ENCODE measurements at places on chromosomes 11 and 22. TPM values are rescaled to one million over a fixed set of nuclear protein-coding genes. Genes with fewer than 3 reads are reported as not detected.

Gene PRR33
- not detected for total RNA-seq

Gene GAL3ST3
- 0.13 TPM for total RNA-seq

Gene TBC1D10A
- total RNA-seq = 13.7 TPM

Gene EEF1G
- total RNA-seq = 1,318 TPM

Gene GAB4
- total RNA-seq = not detected

Gene IRAG1
- 69.0 TPM for total RNA-seq

Gene LRRC4C
- 0.46 TPM for total RNA-seq

Gene KRTAP5-9
- total RNA-seq = not detected

Gene ZP1
- 0.98 TPM for total RNA-seq

Measured in smooth muscle cell of the pulmonary artery (primary cell).